ENCODE measurements at places on chromosomes 7 and 10.

DNA sequence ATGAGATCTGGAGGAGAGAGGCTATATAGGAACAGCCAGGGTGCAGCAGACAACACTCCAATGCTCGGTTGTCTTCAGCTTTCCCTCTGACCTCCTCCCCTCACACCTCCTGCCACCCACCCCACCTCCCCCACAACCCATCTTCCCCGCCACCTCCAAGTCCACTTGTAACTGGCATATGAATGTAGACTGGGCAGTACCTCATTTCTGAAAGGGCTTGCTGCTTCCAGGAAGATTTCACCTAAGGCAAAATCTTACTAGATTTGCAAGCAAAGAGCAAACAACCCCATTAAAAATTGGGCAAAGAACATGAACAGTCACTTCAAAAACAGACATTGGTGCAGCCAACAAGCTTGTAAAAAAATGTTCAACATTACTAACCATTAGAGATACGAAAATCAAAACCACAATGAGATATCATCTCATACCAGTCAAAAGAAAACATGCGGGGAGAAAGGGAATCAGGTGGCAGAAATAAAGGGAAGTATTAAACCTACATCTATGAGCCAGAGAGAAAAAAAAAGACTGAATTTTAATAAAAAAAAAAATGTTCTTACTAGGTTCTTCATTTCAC is 164.6 kb upstream of the C1GALT1 start:
- DNase-seq: no peak

- DNase-seq: no peak
These were observed 63.7 kb downstream of the ARHGAP12 start for GRCh38 chr10:31864834-31865518.

DNA sequence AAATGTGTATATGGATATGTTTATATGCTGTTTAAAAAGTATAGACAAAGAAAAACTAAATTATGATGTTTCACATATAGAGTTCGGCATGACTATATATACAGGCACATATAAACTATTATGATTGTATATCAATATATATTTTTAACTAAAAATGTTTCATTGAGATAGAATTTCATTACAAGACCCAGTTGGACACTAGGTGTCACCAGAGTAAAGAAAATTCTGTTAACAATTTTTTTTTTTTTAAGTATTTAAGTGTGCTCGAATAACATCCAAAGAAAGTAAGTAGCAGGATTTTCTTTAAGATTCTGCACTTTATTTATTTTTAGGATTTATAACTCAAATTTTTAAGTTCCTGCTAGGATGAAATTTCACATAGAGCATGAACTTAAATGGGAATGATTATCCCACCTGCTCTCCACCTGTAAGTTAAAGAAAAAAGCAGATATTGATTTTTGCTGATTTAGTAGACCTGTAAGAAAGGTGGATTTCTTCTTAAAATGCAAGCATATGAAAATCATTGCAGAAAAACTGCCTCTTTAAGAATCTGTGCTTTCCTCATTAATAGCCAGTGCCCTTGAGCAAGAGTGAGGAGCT is 961.5 kb downstream of the PCDH15 start:
- no peak for DNase-seq

DNA sequence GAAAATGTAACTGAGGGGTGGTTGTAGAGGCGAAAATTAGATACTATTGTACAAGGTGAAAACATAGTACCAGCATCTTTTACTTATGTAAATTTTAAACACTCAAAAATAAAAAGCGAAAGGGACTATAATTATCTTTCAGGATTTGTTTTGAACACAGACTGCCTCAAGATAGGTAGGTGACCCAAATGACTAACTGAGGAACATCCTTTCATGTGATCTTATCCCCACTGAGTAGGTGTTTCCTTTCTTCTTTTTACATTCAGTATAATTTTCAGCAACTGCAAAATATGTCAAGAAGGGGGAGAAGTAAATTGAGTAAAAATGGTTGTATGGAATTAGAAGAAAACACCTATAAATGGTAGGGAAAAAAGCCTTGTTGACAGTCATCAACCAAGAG is 236.7 kb downstream of the PHF14 start:
- no peak for DNase-seq

GRCh38 chr7:151634643-151635042 is 114.9 kb upstream of the RHEB start:
- no peak for DNase-seq
